Activated CD4-positive, alpha-beta T cell treated with anti-CD3 and anti-CD28 coated beads, Interleukin-2, amount 50 U/mL, for 1 hour (primary cell): ENCODE measurements at places on chromosomes 11 and 22.
A peak's percentile ranks its signal among the peaks of the same experiment; 100 is the strongest.

- peak; percentile 80 for DNase-seq
These were observed 4.6 kb downstream of the TRABD start for GRCh38 chr22:50190182-50190940.

- DNase-seq = no peak
These were observed 25.2 kb upstream of the GCAT start for GRCh38 chr22:37782340-37783168.

GRCh38 chr11:120107692-120108091 lies 30.2 kb downstream of the TRIM29 start:
- DNase-seq = no peak

DNA sequence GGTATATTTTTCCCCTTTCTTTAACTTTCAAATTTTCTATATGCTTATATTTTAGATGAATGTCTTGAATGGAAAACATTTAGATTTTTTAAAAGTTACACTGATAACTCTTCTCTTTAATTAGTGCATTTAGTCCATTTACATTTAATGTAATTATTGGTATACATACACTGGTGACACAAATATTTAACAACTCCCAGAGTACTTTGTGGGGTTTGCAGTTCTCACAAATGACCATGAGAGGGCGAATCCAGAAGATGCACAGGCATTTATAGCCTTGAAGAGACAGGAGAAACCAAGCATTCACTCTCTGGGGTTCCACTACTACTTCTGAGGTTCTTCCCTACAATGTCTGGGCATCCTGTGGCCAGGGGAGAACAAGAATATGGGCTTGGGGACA lies 125.1 kb downstream of the TIMP3 start:
- DNase-seq = no peak
